ENCODE measurements at places on chromosomes 7 and 10.
A peak's percentile ranks its signal among the peaks of the same experiment; 100 is the strongest.

GRCh38 chr7:140478246-140479061 lies 851 bp downstream of the MKRN1 start:
- DNase-seq = peak; percentile 56

DNA sequence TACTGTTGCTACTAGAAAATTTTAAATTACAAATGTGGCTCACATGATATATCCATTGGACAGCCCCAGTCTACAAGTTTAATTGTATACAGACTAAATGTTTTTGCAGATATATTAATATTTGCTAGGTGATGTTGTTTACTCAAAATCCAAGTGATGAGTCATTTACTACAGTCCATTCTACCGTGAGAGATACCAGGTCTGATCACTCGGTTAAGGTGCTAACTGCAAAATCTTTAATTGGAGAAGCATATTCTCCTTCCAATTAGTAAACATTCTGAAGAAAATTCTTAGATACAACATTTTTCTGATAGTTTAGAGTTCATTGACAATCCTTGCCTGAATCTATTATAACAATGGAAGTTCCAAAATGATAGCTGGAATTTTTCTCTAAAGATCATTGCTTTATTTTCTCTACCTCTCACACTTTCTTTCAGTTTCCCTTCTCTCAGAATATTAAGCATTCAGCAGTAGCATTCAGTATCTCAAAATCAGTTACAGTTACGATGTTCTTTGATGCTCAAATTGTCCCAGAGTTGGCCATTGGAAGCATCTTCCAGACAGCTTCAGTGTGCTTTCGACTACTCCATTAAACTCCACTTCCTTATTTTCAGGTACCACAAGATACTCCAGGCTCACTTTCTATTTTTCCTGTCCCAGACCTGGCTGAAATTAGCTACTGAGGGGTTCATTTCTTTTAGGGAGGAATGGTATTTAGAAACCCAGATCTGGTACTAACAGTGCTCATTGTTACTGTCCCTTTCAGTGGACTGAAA lies 2.3 kb downstream of the ABCB1 start:
- no peak for DNase-seq

GRCh38 chr7:66419210-66419609 lies 209.5 kb upstream of the KCTD7 start:
- no peak for DNase-seq

DNA sequence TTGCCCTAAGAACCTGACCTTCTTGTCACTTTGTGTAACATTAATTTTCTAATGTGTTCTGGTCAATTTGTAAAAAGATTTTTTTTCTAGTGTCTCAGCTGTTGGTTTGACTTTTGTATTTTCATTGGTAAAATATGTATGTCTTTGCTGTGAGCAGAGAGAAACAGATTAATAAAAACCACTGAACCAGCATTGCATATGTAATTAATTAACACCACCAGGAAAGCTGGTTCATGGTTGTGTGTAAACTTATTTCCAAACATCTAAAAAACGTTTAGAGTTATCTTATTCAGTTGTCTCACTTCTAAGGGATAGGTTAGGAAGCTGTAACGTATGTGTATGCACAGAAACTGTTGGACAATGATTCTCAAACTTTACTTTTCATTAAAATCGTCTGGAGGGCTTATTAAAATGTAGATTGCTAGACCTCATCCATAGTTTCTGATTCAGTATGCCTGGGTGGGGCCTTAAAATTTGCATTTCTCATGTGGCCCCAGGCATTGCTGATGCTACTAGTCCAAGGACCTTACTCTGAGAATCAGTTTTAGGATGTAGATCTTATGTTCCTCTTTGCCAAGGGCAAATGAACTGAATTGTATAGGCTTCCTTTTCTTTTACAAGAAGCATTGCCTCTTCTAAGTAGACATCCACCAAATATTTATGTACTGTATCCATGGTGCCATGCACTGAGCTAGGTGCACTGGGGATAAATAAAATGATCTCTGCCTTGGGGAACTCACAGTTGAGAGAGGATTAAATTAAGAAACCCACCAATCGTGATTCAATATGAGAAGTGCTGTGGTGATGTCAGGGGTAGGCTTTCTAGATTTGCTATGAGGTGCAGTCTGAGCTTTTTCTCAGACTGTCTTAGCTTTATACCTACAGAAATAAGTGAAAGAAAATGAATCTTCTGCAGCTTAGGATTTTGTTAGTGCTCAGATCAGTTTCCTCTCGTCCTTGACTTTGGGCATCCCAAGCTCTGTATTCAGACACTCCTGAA lies 98.7 kb downstream of the AUTS2 start:
- DNase-seq = no peak

DNA sequence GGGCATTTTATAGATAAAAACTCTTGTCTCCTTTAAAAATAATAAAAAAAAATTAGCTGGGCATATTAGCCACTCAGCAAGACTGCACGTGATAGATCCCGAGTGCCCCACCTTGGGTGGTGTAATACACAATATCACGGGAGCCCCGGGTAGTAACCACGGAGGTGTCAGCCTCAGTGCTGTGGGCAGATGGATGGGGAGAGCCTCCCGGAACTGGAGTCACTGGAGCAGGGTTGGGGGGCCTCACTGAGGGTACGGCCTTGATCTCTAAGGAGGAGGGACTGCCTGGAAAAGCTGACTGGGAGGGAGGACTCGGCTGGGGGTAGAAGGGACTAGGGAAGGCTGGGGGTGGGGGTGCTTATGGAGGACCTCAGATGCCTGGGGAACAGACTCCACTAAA lies 12.6 kb downstream of the LEP start:
- no peak for DNase-seq

DNA sequence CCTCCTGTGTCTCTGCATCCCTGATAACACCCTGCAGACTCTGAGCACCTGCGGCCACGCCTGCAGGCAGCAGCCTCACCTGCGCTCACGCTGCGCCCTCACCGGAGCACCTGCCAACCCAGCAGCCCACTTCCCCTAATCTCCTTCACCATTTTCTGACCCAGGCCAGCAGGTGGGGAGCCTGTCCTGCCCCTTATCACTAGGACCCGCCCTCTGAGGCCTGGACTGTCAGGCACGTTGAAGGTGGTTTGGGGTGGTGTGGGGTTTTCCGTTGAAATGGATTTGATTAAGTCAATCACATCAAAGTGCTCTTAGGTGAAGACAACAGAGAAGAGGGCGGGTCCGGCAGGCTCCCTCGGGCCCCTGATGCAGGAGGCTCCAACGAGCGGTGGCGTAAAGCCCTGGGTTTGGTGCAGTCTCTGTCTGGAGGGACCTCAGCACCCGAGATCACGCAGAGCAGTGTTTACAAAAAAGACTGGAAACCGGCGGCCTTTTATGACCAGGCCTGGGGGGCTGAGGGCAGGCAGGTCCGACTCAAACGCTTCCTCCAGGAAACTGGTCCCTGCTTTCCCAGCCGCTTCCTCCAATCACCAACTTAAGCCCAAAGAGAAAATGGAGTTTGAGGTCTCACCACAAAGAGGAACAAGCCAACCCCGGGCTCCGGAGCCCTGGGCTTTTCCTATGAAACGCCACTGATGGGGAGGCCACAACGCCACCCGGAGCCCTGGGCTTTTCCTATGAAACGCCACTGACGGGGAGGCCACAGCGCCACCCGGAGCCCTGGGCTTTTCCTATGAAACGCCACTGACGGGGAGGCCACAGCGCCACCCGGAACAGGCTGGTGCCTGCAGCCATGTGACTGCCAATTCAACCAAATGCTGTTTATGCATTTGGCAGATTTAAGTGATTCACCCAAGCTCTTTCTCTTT lies 45.5 kb downstream of the DPYSL4 start:
- no peak for DNase-seq

DNA sequence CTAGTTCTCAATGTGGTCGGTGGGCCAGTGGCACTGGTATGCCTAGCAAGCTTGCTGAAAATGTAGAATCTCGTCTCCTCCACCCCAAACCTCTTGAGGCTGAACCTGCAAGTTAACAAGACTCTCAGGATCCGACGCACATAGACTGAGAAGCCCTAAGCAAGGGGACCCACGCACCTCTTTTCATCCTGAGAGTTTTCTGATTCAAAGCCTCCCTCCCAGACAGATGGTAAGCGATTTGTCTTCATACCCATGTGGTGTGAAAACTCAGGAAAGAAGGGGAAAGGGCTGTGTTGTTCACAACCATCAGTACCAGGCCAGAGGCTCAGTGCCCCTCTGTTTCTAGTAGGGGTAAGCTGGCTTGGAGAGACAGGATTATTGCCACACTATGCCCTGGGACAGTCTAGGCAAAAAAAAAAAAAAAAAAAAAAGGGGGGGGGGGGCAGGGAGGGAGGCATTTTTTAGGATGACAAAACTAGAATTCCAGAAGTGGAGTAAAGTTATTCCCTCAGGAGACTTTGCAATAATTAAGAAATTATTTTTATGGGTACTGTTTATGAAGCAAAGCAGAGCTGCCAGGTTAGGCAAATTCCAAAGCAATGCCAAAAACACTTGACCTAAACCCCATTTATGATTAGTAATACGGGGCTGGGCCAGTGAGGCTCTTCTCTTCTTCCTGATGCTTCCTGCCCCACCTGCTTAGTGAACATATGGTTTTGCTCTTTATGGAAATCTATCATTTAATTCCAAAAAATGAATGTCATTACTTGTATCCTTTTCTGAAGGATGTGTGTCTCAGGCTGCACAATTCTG lies 117.6 kb upstream of the PDLIM1 start:
- no peak for DNase-seq

- DNase-seq = no peak
Observed at GRCh38 chr10:105579112-105579511, 938.0 kb downstream of the SORCS3 start.

- no peak for DNase-seq
Observed at GRCh38 chr7:139772873-139773272, 4.9 kb downstream of the HIPK2 start.

DNA sequence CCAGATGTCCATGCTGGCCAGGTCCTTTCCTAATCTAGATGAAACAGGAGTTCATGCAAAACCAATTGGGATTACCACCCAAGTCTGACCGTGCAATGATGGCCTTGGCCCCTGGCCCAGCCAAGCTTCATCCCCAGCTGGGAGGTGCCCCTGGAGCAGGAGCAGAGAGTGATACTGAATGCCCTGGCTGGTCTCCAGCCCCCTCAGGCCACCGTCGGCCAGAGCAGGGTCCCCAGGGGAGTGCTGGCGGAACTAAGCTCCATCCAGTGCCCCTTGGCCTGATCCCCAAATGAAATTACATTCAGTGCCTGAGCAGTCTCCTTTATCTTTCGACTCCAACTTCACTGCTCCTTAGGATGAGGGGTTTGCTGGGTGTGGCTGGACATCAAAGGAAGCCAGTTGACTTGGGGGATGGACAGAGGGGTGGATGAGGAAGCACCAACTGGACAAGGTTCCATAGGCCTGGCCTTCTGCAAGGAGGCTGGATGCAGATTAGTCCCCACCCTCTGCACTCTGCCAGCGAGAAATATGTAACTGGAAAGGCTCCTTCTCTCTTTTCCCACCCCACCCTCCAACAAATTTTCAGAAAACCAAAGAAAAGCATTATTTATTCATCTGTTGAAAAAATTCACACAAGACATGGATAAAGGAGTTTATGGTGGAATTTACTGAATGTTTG lies 275.5 kb downstream of the PLXNA4 start:
- no peak for DNase-seq

Data from H54 (cell line).